Iris pigment epithelial cell (primary cell): ENCODE measurements at places on chromosomes 16 and 17.

DNA sequence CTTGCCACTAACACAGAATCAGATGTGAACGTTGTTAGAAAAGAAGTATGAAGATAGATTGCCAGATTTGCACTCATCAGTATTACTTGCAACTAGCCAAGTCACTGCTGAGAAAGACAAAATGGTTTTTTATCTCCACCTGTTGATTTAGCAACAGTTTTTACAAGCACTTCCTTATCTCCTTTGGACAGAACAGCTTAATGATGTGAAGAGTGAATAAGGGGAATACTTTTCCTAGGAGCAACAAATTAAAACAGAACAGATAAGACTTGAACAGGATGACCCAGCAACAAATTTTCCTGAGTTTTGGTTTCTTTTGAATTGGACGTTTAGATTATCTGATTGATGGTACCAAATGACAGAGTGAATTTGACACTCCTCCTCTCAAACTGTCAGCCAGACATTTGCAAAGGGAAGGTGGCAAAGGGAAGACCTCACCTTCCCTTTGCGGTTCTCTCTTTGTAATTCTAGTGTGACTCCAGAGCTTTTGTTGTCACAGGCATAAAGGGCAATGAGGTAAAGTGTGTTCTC is 130.6 kb downstream of the NLK start:
- no peak for DNase-seq

DNA sequence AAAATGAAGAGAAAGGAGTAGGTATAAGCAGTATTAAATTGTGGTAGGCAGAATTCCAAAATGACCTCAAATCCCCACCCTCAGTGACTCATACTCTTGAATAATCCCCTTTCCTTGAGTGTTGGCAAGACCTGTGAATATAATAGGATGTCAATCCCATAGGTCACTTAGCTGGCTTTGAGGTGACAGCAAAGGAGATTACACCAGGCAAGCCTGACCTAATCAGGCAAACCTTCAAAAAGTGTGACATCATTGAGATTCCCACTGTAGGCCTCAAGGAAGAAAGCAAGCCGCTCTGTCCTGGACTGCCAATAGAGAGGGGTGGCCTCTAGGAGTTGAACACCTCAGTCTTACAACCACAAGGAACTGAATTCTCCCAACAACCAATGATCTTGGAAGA is 535.2 kb downstream of the RBFOX1 start:
- DNase-seq, result no peak

DNA sequence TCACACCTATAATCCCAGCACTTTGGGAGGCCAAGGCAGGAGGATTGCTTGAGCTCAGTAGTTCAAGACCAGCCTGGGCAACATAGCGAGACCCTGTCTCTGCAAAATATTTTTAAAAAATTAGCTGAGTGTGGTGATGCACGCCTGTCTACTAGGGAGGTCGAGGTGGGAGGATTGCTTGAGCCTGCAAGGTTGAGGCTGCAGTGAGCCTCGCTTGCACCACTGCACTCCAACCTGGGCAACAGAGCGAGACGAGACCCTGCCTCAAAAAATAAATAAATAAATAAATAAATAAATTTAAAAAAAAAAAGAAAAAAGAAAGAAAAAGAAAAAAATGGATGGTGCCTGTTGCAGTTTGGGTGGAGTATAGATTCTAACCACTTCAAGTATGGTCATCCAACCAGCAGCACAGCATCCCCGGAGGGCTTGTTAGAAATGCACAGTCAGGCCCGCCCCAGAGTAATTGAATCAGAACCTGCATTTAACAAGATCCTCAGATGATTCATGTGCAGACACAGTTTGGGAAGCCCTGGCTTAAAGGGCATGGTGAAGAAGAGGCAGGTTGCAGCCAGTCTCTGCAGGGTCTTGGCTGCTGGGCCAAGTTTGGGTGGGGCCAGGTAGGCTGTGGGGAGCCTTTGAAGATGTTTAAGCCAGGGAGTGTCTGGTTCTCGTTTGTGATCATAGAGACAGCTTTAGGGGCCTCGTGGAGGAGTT is 40.8 kb downstream of the MRC2 start:
- DNase-seq, result no peak

DNA sequence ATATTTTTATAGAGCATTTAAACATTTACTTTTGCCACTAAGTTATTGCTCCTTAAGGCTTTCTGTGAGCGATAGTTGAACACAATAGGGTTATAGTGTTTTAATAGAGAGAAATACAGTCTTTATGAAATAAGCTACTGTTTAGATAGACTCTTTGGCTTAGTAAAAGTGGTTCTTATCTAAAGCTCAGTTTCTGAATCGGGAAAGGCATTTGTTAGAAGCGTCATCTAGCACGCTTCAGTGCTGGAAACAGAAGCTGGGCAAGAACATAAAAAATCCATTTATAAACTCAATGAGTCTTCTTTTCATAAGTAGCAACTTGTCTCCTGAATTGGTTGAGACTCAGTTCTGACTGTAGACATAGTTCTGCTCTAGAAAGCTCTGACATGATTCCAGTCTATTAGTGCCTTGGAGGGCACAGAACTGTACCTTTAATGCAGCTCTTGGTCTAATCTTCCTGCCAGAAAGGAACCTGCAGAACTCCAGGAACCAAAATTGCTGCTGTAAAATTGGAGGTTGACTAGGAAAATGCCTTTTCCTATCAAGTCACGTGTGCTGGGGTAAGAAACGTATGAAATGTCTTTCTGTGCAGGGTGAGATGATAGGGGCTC is 55.4 kb upstream of the DNAJA2 start:
- DNase-seq, result no peak

- peak; percentile 20 for DNase-seq
These were observed 585 bp downstream of the MLKL start for GRCh38 chr16:74700116-74700437.

GRCh38 chr17:358491-359151 is 6.0 kb upstream of the RPH3AL start:
- no peak for DNase-seq

DNA sequence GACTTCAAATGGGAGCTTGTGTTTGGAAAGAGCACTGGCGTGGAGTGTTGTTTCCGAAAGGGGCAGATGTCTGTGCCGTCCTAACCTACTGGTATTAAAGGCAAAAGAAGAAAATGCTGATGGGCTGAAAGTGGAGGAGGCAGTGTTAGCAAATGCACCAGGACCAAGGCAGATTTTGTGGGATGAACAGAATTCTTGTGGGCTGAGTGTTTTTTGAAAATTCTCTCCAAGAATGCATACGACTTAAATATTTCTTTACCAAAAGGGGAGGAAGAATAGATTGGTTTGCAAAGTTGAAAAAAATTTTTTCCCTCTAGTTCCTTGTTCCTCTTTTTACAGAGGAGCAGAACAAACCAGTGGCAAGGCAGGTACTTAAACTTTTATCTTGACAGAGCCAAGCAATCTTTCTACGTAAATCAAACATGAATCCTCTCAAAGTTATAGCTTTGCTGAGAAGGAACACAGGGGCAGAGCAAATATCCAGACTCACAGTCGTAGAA is 16.8 kb downstream of the MARCHF10 start:
- DNase-seq, result peak; percentile 93

DNA sequence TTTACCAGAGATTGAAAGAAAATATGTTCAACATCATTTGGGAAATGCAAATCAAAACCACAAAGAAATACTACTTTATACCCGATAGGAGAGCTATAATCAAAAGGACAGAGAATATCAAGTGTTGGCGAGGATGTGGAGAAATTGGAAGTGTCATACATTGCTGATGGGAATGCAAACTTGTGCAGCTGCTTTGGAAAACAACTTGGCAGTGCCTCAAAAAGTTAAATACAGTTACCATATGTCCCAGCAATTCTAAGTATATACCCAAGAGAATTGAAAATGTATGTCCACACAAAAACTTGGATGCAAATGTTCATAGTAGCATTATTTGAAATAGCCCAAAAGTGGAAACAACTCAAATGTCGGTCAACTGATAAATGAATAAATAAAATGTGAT is 17.0 kb upstream of the TANC2 start:
- no peak for DNase-seq

DNA sequence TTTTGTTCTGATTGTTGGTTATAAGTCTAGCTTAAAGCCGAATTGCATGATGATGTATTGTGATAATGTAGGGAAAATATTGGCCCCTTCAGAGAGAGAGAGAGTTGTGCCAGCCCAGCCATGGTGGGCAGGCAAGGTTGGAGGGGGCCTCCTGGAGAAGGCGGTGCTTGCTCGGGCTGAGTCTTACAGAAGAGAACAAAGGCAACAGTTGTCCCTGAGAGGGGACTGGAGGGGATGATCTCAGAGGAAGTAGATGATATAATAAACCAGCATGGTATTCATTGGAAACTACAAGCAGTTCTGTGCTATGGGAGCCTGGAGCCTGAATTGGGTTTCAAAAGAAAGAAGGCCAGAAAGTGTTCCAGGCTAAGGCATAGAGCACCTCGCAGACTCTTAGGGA is 173.8 kb downstream of the RPTOR start:
- no peak for DNase-seq

DNA sequence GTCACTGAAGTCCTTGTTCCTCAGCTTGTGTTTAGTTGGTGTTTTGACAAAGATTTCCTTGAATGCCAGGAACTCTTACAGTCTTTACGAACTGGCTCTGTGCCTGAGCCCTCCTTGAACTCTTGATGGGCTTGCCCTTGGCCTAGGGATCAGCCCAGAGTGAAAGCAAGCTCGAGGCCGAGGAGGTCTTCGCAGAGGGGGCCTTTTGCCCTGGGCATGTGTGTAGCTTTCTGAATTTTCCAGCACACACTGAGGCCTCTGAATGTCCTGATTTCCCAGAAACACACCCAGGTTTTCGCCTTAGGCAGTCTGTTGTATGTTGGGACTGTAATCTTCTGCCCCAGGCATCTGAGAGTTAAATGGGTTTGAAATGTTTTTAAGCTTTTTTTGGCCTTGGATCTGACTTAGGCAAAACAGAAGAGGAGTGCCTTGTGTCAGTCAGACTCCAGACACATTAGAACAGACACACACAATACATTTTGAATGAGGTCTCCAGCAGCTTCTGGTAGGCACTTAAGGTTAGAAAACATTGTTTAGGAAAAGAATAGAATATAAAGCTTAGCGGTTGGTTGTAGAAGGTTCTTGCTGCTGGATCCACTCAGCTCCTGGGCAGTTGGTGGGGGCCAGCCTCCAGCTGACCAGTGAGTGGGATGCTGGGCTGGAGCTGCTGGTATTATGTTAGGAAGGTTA is 17.1 kb downstream of the FOXK2 start:
- peak; percentile 40 for DNase-seq

DNA sequence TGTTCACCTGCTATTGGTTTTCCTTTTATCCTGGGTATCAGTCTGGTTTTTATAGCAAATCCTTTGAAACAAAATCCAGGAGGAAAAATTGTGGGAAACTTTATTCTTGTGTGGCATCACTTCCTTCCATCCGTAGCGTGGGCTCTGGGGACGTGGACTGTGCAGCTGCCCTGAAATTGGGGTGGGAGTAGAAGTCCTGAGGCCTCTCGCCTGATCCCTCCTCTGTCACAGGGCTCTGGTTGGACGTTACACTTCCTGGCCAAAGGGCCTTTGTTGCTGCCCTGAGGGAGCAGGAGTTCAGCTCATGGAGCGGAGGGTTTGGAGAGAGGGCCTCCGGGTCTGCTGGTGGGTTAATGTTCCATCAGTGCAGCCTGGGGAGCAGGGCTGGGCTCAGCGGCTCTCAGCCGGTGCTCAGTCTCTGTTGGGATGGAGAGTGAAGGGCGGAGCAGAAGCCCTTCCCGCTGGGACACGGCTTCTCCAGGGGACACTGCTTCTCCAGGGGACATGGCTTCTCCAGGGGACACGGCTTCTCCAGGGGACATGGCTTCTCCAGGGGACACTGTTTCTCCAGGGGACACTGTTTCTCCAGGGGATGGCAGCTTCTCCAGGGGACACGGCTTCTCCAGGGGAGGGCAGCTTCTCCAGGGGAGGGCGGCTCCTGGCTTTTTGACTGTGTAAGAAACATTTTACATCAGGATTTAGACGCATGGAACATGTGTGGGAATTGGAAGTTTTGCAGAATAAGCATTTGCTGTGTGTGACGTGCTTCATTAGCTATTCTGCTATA is 15.2 kb upstream of the RPL13 start:
- no peak for DNase-seq

GRCh38 chr16:8919934-8920462 is 37.8 kb downstream of the LITAFD start:
- no peak for DNase-seq

DNA sequence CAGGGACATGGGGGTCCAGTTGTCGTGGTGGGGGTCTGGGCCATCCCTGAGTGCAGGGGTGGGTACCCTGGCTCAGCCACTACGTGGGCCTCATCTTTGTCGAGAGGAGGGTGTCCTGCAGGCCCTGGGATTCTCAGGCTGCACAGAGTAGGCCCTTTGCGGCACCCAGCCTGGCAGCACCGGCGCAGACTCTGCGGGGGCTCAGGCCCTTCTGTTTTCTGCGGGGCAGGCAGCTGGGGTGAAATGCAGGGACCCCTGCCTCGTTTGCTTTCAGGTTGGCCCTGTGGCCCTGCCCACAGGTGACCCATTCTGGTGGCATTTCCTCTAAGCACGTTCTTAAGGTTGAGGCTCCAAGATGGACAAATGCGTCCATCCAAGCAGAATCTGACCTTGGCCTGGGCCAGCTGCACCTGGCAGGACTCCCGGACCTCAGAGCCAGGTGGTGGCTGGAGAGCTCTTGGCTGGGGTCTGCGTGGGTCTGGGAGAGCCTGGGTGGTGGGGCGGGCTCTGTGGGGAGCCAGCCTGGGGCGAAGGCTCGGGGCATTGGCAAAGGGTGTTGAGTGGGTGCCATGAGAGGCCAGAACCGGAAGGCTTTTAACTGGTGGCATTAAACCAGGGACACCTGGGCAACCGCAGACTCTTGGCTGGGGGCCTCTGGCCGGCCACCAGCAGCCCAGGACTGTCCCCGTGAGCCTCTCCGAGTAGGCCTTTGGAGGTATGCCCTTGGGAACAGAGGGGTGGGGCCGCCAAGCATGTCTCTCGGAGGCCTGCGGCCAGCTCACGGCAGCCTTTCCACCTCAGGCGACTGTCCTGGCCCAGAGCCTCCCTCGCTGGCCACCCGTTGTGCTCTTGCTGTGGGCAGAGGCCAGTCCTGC is 16.9 kb downstream of the PRSS27 start:
- no peak for DNase-seq

- no peak for DNase-seq
These were observed 4.4 kb upstream of the NXPH3 start for GRCh38 chr17:49571283-49571682.

- DNase-seq, result no peak
These were observed 22.9 kb downstream of the KLHDC4 start for GRCh38 chr16:87742781-87743490.

DNA sequence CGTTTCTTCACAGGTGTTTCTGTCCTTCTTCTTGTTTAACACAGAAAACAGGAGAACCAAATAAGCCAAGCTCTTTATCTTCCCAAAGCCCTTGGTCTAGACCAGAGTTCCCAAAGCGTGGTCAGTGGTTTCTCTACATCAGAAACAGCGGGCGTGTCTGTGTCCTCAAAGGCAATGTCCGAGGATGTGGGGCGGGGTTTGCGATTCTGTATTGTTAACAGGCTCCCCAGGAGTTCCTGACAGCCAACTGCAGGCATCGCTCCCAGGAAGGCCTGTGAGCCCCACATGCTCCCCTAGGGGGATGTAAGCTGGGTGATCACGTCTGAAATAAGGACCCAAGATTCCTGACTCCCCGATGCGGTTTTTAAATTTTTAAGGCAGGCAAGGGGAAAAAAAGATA is 28.4 kb upstream of the SLC25A19 start:
- no peak for DNase-seq
